ENCODE measurements at places on chromosomes 13 and 19.

- DNase-seq: no peak
Observed at GRCh38 chr19:28290963-28291657, 921.8 kb downstream of the UQCRFS1 start.

DNA sequence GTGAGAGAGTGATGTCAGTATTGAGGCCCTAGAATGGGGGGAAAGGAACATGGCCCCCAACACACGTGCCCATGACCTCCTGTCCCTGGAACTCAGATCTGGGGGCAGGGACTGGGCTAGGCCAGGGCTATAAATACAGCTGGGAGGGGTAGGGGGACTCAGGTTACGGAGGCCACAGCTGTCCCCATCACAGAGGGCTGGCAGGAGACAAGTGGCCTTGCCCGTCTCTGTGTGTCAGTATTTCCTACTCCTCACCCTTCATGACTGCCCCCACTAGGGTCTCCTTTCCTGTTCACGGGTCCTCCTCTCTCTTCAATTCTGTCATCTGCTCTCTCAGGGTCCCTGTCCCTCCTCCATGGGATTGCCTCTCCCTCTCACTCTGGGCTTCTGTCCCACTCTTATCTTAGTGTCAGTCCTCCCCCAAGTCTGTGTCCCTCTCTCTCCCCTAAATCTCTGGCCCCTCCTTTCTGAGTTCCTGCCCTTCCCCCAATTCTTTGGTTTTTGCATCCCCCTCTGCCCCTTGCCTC lies 687 bp upstream of the HRC start:
- no peak for DNase-seq

- DNase-seq: no peak
Observed at GRCh38 chr13:60838581-60838980, 441.6 kb downstream of the TDRD3 start.

- peak; percentile 18 for DNase-seq
Observed at GRCh38 chr19:11685676-11686650, 52.8 kb downstream of the ZNF823 start.

DNA sequence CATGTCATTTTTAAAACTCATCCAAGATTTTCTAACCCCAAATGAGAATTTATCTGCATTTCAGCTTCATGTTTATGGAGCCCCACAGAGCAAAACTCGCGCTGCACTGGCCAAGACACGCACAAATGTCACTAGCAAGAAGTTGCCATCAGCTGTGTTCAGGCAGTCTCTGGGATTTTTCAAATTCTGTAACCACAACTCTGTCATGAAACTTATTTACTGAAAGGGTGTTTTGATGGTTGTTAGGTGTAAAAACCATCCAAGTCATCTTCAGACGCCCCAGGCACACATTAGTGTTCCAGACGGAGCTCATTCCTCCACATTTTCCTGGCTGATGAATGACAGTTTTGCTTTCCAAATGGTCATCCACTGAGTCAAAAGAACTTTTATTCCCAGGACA lies 63.4 kb downstream of the SLC7A1 start:
- DNase-seq: no peak

DNA sequence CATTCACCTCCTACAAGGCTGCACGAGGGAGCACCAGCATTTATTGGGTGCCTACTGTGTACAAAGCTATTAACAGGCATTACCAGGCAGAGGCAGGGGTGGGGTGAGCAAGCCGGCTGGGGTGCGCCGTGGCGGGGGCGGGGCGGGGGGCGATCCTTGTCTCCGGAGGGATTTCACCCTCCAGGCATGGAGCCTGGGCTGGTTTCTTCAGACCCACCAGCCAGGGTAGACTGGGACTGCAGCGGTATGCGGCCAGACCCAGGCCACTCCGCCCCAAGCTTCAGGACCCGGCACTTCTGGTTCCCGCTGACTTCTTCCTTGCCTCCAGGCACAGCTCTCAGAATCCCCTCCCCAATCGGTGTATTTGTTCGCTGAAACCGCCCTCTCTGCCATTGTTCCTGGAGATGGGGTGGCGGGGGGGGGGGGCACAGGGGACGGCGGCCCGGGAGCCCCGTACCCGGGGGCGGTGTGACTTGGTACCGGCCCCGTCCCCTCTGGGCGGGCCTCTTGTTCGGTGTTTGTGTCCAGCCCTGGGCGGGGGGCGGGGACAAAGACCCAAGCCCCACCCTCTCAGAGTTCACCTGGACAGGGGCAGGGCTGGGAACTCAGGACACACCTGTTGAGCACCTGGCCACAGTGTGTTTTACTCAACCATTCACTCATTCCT lies 14.4 kb downstream of the TJP3 start:
- DNase-seq: no peak

- peak; percentile 14 for DNase-seq
Observed at GRCh38 chr13:71867131-71867814, at the start of gene DACH1. DACH1 (minus strand) TSS chr13:71867204.

GRCh38 chr19:12788042-12788681 lies 3.1 kb upstream of the JUNB start:
- no peak for DNase-seq

GRCh38 chr13:32159137-32159869 lies 127.7 kb downstream of the FRY start:
- no peak for DNase-seq

GRCh38 chr13:24050292-24050711 lies 110.2 kb upstream of the SPATA13 start:
- DNase-seq: no peak

DNA sequence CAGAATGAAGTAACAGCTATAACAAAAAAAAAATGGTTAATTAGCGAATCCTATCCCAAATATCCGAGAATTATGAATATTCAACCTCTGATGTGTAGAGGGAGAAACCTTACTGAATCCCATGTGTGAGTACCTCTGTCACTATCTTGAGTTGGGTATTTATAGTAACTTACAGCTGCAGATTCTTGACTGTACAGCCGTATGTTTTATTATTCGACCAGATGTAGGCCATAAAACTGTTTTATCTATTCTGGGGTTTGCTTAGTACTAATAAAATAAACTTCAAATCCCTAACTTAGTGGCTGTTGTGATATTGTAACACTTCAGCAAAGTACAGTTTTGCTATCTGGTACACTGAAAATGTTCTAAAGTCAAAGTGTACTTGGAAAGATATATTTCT lies 120.0 kb downstream of the EFNB2 start:
- no peak for DNase-seq

DNA sequence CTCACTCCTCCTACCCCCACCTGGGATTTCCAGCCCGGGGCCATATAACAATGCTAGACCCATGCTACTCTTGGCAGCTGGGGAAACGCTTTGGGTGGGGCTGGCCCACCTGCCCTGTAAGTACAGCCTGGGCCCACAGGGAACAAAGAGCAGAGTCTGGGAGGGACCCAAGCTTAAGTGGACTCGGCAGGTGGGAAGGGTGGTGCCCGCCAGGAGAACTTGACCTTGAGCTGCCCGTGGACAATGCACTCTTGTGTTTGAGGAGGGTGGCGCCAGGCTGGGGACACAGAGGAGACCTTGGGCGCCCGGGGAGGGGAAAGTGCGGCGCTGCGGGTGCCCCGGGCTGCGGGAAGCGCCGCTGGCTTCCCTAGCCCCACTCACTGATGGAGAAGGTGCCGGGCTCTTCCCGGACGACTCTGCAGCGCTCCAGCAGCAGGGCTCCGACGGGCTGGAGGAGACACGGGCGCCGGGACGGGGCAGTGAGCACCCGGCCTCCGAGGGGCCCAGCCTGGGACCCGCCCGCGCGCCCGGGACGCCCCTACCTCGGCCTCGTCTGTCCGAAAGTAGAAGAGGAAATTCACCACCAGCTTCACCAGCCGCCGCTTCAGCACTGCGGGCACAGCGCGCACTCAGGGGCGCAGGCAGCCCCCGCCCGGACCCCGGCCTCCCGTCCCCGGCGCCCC lies 607 bp downstream of the PLEKHJ1 start:
- DNase-seq: no peak

GRCh38 chr19:23901360-23901759 lies 13.3 kb upstream of the ZNF726 start:
- no peak for DNase-seq

- no peak for DNase-seq
Observed at GRCh38 chr13:34277936-34278335, 460.0 kb downstream of the RFC3 start.

- peak; percentile 2 for DNase-seq
Observed at GRCh38 chr19:32104153-32104849, 241.1 kb upstream of the ZNF507 start.

DNA sequence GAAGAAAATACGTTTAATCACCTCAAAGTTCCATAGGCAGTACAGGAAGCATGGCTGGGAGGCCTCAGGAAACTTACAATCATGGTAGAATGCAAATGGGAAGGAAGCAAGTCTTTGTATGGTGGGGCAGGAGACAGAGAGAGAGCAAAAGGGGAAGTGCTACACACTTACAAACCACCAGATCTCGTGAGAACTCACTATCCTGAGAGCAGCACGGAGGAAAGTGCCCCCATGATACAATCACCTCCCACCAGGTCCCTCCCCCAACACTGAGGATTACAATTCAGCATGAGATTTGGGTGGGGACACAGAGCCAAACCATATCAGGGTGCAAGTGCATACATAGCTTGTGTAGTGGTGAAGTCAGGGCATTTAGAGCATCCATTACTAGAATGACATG lies 92.3 kb upstream of the ANKRD10 start:
- DNase-seq: no peak

DNA sequence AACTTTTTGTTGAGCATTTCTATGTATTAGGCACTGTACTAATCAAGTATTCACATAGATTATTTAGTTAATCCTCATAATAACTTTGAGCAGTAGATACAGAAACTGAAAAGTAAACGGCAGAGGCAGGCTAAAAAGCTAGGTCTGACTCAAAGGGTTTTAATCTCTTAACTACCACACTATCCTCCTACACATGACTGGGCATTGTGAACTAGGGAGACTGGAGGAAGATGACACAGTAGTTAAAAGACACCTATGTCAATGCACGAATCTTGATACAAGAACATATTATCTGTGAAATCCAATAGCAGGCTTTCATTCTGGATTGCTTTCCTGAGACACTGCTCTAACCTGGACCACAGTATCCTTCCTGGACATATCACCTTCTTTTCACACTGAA lies 36.3 kb downstream of the MICU2 start:
- DNase-seq: peak; percentile 21

DNA sequence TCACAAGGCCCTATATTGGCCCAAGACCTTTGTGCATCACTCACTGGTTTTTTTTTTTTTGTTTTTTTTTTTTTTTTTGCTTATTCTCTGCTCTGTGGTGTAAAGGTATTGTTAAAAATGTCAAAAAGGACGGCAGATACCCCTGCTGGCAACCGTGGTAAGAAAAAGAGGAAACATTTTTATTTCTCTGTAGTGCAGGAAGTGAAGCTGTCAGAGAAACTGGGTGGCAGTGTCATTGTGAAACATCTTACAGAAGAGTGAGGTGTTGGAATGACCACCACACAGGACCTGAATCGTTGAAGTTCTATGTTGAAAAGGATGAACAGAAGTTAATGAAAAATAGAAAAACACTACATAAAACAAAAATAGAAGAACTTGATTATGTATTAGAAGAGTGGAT lies 346.4 kb downstream of the FGF9 start:
- DNase-seq: peak; percentile 30

DNA sequence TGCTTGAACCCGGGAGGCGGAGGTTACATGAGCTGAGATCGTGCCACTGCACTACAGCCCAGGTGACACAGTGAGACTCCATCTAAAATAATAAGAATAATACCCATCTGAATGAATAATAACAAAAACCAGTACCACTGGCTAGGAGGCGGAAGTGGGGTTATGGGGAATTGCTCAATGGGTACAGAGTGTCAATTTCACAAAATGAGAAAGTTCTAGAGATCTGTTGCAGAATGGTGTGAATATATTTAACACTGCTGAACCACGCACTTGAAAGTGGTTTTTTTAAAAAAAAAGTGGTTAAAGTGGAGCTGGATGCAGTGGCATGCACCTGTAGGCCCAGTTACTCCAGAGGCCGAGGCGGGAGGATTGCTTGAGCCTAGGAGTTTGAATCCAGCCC lies 18.5 kb downstream of the KLF2 start:
- DNase-seq: peak; percentile 55

- DNase-seq: peak; percentile 86
Observed at GRCh38 chr13:42392716-42393572, 121.0 kb downstream of the AKAP11 start.

DNA sequence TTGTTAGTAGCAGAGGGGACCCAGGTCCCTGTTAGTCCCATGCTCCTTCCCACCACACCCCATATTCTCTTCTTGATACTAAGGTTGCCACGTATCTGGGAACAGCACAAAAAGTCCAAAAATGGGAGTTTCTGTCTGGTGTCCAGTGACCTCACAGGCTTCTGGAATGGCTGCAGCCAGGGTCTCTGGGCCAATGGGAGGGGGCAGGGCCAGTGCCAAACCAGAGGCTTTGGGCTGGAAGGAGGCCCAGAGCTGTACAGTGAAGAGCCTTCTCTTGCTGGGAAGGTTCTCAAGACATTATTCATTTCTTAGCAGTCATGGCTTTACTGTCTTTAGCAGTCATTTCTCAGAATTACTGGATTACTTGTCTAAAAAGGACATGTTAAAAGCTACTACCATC lies 119.2 kb downstream of the FRY start:
- no peak for DNase-seq

- DNase-seq: no peak
Observed at GRCh38 chr13:113458253-113459065, 5.2 kb upstream of the ADPRHL1 start.

DNA sequence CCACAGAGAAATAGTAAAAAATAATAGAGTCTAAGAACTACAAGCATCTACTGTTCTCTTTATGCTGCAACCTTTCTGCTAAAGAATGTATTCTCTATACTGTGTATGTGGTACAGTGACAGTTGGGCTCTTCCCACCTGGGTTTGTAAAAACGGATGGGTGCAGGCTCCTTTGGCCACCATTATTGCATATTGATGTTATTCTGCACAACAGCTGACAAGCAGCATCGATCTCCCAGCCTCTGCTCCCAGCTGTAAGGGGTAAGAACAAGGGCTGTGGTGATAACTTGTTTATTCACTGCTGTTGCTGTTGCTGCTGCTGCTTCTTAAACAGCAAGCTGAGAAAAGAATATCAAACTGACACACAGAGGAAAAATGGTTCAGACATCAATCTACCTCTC lies 56.1 kb downstream of the KCNRG start:
- DNase-seq: no peak

- no peak for DNase-seq
Observed at GRCh38 chr13:25579221-25579620, 207.4 kb downstream of the ATP8A2 start.

- DNase-seq: no peak
Observed at GRCh38 chr19:8242211-8242821, 33.1 kb downstream of the CERS4 start.

DNA sequence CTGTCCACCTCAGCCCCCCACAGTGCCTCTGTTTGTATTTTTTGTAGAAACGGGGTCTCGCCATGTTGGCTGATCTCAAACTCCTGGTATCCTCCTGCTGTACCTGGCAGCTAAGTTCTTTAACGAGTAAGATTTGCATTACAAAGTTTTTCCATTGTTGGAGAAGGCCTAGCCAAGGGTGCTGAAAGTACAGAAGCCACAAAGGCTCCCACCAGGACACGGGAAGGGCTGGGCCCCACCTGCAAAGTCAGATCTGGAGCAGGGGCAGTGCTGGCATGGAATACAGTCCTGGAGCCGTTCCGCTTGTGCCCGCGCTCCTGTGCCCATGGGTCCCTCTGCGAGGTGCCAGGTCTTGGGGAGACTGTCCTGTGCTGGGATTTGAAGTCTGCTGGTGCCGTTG lies 12.1 kb downstream of the FZR1 start:
- DNase-seq: no peak
